RWPE1 (cell line): ENCODE measurements at places on chromosomes 4 and X.
A peak's percentile ranks its signal among the peaks of the same experiment; 100 is the strongest.

DNA sequence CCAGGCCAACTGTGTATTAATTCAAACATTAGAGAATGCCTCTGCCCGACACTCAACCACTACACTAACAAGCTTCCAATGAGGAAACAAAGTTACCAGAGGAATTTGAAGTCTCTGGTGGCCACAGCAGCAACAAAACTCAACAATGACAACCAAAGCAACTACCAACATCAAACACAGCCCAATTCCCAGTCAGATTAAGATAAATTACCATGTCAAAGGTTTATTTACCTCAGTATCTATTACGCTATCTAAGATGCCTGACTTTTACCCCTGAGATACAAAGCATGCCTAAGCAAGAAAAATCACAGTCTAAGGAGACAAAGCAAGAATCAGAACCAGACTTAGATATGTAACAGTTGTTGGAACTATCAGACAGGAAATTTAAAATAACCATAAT is 230.1 kb upstream of the FTHL17 start:
- no peak for DNase-seq

DNA sequence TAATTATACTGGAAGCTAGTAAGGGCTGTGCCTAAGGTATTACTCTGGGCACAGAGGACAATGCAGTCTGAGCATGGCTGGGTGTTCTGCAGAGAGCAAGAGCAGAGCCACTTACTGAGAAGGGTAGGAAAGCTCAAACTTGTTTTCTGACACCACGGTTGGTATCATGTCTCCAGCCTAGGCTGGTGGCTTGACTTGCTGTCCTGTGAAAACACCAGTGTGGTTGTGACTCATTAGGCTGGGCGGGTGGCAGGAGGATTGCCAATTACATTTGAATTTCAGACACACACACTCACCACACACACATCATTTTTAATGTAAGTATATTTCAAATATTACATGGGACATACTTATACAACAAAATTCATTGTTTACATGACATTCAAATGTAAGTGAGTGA is 19.7 kb upstream of the MTM1 start:
- no peak for DNase-seq

GRCh38 chr4:71411981-71412380 is 73.2 kb downstream of the SLC4A4 start:
- DNase-seq: no peak

- no peak for DNase-seq
Observed at GRCh38 chr4:74651198-74651597, 143.1 kb downstream of the BTC start.

DNA sequence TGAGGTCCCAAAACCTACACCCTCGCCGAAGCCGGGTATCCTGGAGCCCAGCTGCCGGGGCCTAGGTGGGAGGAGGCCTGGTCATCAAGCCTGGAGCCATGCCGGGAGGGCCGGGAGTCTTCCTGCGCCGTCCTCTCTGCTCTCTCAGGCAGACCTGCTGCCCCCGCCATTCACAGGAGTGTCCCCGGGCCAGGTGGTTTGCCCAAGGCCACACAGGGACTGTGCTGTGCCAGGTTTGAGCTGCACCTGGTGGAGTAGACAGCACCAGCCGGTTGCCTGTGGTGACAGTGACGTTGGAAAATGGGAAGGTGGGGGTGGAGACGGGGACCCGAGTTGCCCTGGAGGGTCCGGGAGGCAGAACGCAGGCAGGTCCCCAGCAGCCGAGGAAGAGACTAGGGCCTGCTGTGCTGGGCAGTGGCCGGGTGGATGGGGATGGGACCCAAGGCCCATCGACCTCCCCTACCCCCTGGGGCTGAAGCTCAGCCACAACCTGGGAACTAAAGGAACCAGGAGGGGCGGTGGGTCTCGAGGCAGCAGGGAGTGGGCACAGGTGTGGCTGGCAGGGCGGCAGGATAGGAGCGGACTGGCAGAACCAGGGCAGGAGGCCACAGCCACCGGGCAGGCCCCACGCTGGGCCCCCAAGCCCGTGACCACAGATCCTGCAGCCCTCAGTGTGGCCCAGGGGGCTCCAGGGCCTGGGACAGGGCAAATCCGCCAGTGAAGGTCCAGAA is 9.5 kb downstream of the DOK7 start:
- DNase-seq: no peak

GRCh38 chr4:130511776-130512175 is 1415.8 kb downstream of the C4orf33 start:
- DNase-seq: no peak

- DNase-seq: no peak
Observed at GRCh38 chr4:147580396-147580795, 36.8 kb upstream of the TMEM184C start.

DNA sequence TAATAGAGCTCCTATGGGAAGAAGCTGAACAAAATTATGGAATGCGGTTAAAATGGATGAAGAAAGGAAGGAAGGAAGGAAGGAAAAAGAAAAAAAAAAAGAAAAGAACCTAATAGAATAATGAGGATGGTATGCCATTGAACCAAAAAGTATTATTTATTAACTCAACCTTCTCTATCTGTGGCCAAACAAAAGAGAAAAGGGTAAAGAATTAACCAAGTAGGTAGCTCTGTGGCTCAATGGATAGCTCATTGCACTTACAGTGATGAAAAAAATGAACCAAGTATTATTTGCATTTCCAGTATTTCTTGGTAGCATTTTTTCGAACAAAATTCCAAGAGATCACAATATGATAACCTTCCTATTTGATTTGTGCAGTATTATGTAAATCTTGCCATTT is 56.9 kb upstream of the SLC39A8 start:
- no peak for DNase-seq

GRCh38 chr4:123599920-123600810 is 203.6 kb downstream of the SPRY1 start:
- no peak for DNase-seq

GRCh38 chrX:71487814-71488213 is 45.1 kb upstream of the OGT start:
- DNase-seq: no peak

DNA sequence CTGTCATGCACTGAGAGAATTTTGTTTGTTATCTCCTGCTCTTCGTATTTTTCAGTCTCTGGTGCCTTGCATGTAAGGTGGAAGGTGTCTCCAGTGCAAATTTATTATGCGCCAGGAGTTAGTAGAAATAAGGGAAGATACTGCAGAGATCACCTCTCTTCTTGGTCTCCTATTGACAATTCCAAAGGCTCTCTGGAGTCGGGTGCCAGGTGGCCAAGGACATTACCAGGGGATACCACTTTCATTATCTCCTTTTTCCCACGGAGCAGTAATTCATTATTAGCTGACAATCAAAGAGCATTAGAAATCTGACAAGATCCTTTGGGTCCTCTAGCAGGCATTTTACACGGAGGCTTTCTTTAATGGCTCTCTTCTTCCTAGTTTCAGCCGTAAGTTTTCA is 26.0 kb downstream of the ADD1 start:
- no peak for DNase-seq

- no peak for DNase-seq
Observed at GRCh38 chr4:163815776-163816175, 321.3 kb downstream of the TMA16 start.

DNA sequence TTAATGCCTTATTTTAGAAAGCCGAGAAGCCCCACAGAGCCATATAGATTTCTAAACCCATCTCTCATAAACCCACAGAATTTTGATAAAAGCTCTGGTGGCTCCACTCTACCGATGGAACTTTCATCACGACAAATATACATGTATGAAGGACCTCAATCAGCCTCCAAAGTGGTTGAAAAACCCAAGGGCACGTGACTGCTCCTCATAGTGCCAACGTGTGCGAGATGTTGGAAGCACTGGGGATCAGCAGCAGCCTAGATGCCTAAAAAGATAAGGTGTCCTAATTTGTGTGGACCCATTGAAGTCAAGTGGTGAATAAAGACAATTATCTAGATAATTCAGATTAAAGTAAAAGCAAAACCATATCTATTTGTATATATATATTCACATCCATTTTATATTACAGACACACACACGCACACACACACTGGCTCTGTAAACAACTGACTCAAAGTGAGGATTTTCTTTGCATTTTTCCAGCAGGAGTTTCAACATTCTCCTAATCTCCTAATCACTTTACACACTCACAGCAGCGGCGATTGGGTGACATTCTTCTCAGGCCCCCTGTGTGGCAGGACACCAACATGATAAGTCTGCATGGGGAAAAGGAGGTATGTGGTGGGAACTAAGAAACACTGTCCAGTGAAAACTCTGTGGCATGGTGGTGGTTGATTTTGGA is 2.8 kb upstream of the PITX2 start:
- DNase-seq: no peak

DNA sequence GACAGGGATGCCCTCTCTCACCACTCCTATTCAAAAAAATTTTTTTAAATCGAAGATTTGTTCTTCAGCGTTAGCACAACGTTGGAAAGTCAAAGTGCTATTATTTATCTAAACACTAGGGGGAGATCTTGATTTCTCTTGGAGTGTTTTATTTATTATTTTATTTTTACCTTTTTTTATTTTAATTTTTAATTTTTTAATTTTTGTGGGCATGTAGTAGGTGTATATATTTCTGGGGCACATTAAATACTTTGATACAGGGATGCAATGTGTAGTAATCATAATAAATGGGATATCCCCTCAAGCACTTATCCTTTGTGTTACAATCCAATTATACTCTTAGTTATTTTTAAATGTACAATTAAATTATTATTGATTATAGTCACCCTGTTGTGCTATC is 37.4 kb upstream of the SLC10A4 start:
- peak; percentile 26 for DNase-seq

- no peak for DNase-seq
Observed at GRCh38 chrX:23012636-23013035, 12.9 kb downstream of the DDX53 start.

- no peak for DNase-seq
Observed at GRCh38 chr4:87068583-87069021, 133.8 kb downstream of the AFF1 start.

- no peak for DNase-seq
Observed at GRCh38 chrX:83469551-83469950, 38.5 kb upstream of the POU3F4 start.

DNA sequence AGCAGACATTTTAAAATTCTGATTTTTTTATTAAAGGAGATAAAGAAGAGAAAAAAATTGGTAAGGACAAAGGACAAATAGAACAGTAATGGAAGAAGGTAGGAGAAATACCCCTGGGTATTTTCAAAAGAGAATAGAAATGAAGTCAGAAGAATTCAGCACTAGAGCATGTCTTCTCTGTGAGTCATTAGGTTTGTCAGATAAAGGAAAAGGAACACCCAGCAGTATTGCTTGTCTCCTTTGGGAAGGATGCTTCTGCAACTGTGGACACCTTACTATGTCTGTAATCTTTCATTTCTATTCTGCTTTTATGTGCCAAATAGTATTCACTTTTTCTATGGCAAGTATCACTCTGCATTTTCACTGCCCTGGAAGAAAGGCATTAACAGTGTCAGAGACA is 24.0 kb upstream of the PCDH7 start:
- no peak for DNase-seq

DNA sequence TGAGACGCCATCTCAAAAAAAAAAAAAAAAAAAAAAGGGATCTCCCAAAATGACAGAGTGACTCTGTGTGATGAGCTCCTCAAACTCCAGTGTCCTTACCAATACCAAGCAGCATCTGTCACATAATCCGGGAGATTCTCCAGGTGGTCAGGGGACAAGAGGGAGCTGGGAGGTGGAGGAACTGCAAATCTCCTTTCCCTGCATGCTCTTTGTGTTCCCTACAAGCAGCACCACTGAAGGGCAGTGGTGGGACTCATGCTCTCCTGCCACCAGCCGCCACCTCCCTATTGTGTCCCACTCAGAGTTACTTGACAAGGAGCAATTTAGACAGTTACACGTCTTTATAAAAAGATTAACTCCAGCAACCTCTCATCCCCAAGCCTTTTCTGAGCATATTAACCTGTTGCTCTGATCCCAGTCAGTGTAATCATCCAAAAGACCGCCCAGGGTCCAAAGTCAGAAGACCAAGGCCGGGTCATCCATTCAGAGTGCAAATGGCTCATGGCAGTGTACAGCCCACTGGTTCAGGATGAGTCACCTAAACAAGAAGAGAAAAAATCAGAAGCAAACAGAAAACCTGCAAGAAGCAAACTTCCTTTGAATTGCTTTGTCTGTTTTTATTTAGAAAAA is 23.6 kb downstream of the MGST2 start:
- DNase-seq: no peak

DNA sequence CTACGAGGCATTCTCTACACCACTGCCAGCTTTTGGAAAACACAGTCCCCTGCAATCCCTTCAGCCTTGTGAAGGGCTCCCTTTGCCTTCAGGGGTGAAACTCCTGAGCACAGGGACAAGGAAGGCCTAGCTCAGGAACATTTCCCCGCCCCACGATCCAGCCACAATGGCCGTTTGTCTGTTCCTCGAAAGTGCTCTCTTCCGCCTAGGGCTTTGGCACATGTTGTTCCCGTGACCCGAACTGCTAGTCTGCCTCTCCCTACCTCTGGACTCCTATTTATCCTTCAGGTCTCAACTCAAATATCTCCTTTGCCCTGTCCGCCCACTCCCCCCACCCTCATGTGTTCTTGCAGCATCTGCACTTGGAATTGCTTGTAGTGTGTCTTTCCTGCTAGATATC is 12.1 kb downstream of the FGD1 start:
- DNase-seq: no peak

GRCh38 chr4:127355743-127356142 is 277.0 kb upstream of the INTU start:
- no peak for DNase-seq

GRCh38 chrX:8851231-8851886 is 50.2 kb upstream of the FAM9A start:
- no peak for DNase-seq

GRCh38 chr4:109078724-109079123 is 223.7 kb downstream of the COL25A1 start:
- no peak for DNase-seq

GRCh38 chrX:155767051-155767875 is 113.9 kb upstream of the VAMP7 start:
- DNase-seq: peak; percentile 23

DNA sequence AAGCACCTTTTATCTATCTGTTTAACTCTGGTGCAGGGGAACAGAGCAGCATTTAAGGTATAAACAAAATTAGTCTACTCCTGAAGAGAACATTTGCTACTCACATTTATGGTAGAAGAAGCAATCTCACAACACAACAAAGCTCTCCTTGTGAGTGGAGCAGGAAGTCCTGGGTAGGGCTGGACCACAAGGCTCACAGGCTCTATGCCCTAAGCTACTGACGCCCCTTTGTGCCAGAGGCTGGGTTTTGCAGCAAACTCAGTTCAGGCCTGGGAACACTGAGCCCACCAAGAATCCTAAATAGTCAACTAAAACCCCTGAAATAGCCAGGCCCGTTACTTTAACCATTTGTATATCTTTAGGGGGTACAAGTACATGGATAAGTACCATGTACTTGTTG is 4.7 kb upstream of the ZXDB start:
- no peak for DNase-seq

DNA sequence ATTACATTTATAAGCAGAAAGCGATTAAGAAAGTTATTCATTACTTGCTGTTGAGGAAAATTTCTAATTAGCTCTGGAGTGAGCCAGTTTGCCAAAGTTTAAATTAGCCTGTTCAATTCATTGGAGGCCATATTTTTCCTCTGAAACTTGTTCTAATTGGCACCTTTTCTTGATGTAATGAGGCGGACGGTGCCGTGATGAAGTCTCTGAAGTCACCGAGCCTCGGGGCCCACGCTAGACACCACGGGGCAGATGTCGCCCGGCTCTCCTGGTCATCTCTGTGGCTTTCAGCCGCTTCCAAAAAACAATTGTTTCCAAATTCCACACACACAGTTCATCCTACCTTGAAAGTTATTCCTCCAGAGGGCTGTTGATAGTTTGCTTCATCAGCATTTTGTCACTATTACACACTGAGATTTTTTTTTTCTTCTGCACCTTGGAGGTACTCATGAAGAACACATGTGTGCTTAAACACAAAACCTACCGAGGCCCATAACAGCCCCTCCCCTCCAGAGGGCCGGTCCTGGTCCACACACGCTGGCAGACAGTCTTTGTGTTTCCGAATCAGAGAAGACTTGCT is 3.9 kb upstream of the CTAG2 start:
- DNase-seq: no peak
